ENCODE measurements at places on chromosomes 6 and 20.

GRCh38 chr6:121608270-121608669, 172.8 kb downstream of the GJA1 start:
- no peak for DNase-seq

DNA sequence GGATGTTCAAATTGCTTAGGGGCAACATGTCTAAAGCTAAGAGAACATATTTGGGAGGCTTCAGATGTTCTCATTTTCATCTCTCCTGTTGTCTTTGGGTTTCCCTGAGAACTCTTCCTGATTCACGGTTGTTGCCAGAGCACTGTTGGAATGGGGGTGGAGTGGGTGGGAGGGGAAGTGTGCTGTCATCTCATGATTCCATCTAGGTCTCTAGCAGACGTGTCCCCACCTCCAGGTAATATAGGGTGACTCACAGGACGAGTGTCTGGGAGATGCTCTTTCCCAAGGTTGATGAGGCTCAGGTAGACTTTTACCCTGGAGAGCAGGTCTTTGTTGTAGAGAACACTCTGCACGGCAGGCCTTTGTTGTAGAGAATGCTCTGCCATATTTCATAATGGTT, 636.9 kb downstream of the QKI start:
- DNase-seq, result no peak

DNA sequence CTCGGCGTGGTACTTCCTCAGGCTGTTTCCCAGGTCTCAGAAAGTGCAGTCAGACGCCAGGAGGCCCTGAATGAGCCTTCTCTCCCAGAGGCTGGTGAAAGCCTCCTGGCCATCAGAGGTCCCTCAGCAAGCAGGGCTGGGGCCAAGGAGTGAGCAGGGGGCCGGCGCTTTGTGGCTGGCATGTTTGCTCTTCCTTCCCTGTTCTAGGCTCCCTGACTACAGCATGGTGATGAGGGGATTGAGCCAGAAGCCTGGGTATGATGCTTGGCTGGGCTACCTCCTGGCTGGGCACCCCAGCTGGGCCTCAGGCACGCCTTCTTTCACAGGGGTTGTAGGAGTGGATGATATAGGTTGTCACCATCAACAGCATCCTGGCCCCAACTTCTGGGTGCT, 11.7 kb upstream of the DNAJC5 start:
- DNase-seq, result no peak

- DNase-seq, result no peak
Observed at GRCh38 chr6:12866422-12867029, 150.0 kb downstream of the PHACTR1 start.

DNA sequence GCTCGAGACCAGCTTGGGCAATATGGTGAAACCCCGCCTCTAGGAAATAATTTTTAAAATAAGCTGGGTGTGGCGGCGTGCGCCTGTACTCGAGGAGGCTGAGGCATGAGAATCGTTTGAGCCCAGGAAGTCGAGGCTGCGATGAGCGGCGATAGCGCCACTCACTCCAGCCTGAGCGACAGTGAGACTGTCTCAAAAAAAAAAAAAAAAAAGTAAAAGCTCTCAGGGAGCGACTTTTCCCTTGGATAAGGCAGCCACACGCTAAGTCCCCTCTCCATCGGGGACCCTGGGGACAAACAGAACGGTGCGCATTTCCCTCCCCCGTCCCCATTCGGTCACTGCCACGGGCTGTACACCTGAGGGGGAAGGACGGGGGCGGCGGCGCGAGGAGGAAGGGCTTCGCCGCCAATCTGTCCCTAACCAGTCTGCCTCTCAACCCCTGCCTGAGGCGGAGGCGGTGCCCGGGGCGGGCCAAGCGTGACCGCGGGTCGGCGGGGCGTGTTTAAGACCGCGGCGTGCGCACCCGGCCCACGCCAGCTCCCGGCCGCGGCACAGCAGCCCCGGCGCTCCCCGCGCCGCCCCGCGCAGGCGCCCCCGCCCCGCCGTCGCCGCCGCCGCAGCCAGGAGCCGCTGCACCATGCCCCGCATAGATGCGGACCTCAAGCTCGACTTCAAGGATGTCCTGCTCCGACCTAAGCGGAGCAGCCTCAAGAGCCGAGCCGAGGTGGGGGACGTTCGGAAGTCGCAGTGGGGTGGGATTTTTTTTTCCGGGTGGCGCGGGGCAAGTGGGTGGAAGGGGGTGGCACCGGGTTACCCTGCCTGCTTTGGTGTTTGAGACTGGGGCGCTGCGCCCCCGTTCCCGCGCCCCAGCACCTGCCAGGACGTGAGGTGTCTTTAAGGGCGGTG, at the start of gene GMPR:
Gene GMPR (plus strand): TSS at position 531 of the 906 bp plus-strand sequence. CDS start 107 bp downstream, at position 638.
- DNase-seq, result peak; percentile 37

GRCh38 chr6:46651006-46651405, 1.6 kb downstream of the CYP39A1 start:
- no peak for DNase-seq

DNA sequence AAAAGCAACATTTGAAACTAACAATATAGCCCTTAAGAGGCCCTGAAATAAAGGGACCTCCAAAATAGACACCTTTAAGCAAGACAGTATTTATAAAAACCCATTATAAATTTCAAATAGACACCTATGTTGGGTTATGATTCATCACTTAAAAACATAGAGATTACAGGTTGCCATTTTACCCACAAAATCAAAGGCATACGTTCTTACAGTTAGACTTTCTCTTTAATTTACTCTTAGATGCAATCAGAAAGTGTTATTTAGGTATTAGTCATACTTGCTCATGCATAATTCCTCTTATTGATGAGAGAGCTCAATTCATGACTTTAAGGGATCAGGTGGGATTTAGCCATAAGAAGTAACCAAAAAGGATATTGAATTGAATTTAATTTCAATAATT, 51.5 kb upstream of the TMEM200A start:
- DNase-seq, result no peak

DNA sequence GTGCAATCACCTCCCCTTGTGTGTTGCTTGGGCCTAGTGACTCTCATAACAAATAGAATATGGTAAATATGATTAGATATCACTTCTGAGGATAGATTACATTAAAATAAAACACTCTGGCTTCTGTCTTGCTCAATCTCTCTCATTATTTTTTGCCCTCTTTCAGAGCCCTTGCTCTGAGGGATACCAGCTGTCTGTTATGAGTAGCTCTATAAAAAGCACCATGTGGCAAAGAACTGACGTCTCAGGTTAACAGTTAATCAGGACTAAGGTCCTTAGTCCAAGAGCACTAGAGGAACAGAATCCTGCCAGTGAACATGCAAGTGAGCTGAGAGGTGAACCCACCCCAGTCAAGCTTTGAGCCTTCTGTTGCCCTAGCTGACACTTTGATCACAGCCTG, 402.2 kb upstream of the HTR1E start:
- DNase-seq, result no peak

- DNase-seq, result no peak
Observed at GRCh38 chr6:30533460-30534294, 22.6 kb downstream of the GNL1 start.

DNA sequence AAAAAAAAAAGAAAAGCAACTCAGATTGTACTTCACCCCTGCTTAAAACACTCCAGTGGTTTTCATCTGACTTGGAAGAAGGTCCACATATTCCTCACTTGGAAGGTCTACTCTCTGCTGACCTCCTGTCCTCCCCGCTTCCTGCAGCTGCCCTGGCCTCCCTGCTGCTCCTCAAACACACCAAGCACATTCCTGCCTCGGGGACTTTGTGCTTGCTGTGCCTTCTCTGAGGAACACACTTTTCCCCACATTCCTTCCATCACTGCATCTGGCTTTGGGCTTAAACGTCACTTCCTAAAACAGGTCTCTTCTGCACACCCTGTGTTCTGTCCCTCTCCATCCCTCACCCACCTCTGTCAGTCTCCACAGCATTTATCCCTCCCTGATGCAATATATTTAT, 4.9 kb upstream of the PDYN start:
- no peak for DNase-seq

GRCh38 chr20:10716855-10717254, 43.1 kb upstream of the JAG1 start:
- DNase-seq, result peak; percentile 91

DNA sequence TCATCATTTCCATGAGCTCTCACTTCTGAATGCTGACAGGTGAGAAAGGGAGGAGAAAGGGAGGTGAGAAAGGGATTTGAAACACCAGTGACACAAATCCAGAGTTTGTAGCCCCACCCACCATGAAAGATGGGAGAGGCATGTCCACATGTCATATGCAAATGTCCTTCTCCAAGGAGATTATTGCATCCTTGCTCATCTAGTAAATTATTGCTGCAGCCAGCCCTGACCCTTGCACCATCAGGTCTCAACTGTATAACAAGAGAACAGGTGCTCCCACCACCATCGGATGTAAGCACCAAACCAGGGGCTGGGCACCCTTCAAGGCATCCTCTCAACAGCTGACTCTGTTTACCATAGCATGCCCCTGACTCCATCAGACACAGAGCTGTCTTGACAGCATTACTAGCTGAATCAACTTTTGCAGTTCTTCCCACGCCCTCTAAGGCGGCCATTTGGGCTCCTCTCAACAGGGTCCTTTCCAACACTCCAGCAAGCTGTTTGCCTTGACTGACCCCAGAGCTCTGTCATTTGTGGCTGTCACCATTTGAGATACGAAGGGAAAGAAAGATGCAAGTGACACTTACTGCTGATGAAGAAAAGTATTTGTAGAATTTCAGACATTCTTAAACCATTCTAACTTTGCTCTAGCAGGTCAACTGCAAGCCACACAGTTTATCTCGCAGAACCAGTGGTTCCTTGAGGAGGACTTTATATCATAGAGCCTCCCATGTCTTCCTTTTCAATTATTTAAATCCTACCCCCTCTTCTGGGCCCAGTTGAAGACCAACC, 14.2 kb downstream of the GFOD1 start:
- DNase-seq, result no peak

GRCh38 chr6:128410584-128410983, 109.8 kb downstream of the PTPRK start:
- DNase-seq, result no peak

GRCh38 chr6:132713352-132714134, at the start of gene VNN1:
Gene VNN1 (minus strand): TSS chr6:132714055. CDS start chr6:132714035, 20 bp downstream.
- DNase-seq, result no peak

- DNase-seq, result no peak
Observed at GRCh38 chr6:8400663-8401062, 34.7 kb downstream of the SLC35B3 start.

GRCh38 chr6:4397307-4397706, 261.9 kb upstream of the ECI2 start:
- no peak for DNase-seq

DNA sequence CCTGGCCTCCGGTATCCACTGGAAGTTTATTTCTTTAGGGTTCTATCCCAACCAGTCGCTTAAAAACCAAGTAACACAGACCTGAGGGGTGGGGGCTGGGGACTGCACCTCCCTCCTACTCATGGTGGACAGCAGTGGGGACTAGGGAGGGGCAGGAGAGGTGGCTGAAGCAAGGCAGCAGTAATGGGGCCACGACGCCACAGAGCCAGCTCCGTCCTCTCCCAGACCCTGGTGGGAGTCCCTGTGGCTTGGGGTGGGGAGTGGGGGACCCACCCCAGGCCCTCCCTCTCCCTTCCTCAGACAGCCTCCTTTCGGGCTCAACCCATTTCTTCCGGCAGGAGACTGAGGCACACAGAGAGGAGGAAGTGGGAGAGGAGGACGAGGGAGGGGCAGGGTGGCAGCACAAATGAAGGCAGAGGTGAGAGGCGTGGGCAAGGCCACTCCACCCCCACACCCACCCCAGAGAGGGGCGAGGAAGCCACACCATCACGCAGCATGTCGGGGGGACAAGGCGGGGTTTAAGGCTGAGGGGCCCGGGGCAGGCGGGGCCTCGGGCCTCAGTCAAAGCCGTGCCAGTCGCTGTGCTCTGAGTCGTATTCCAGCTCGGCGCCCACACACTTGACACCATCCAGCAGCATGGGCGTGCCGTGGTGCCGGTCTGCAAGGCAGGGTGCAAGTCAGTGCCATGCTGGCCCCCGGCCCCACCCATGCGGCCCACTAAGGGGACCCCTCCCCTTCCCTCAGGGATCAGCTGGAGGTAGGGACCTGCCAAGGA, 13.9 kb downstream of the ADISSP start:
- no peak for DNase-seq

DNA sequence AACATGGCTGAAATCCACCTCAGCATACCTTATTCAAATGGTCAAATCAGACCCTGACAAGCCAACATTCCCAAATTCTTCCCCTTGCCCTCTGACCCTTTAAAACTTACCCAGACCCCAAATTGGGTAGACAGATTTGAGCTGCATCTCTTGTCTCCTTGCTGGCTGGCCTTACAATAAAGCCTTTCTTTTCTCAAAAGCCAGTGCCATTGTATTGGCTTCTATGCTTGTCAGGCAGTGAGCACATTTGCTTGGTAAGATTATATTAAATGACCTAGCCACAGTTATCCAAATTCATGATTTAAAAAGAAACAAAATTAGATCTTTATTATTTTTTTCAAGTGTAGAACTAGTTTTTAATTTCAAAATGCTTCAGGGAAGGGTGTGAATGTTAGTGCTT, 67.8 kb upstream of the FAM83B start:
- DNase-seq, result no peak

GRCh38 chr6:140669321-140669720, 1294.9 kb upstream of the CITED2 start:
- peak; percentile 67 for DNase-seq

DNA sequence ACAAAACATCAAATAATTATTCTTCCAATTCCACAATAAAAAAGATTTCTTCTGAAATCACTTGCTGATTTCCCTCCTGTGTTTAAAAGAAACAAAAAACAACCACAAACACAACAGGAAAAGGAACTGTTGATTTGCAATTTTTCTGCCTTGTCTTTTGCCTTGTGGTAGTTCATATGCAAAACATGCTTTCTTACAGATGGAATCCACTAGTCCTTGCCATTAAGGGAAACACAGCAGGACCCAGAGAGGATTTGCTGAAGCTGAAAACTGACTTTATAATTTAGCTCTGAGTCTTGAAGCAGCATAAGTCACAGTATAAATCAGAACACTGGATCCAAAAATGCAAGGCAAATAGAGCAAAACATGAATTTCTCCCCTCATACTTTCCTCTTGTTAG, 328.8 kb downstream of the PHF3 start:
- DNase-seq, result no peak

DNA sequence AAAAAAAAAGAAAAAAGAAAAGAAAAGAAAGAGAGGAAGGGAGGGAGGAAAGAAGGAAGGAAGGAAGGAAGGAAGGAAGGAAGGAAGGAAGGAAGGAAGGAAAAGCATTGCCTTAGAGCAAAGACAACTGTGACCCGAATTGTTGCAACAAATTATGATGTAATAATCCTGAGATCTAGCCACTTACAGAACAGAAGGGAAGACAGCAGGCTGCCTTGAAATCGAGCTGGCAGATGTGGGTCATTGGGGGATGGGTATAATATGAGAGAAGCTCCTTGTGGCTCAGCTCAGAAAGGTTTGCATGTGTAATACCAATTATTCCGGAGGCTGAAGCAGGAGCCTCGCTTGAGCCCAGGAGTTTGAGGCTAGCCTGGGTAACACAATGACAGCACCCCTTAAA, 208.1 kb upstream of the PROKR2 start:
- no peak for DNase-seq

Data from fibroblast of skin of back (primary cell).